ENCODE measurements at places on chromosomes 13 and 19.

DNA sequence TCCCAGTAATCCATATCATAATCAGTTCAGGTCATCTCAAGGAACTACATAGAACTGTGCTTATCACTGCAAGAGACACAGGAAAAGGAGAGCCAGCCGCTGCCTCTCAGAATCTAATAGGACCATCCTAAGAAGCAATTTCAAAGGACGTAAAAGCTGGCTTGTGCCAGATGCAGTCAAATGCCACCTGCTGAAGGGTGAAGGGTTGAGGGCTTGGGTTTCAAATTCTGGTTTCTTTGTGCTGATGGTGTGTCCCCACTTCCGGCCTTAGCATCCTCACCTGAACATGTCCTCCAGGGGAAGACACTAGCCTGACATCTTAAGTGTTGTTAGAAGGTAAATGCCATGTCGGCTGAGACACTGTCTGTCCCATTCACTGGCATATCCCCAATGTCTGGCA is 477.1 kb upstream of the TSHZ3 start:
- DNase-seq, result no peak

DNA sequence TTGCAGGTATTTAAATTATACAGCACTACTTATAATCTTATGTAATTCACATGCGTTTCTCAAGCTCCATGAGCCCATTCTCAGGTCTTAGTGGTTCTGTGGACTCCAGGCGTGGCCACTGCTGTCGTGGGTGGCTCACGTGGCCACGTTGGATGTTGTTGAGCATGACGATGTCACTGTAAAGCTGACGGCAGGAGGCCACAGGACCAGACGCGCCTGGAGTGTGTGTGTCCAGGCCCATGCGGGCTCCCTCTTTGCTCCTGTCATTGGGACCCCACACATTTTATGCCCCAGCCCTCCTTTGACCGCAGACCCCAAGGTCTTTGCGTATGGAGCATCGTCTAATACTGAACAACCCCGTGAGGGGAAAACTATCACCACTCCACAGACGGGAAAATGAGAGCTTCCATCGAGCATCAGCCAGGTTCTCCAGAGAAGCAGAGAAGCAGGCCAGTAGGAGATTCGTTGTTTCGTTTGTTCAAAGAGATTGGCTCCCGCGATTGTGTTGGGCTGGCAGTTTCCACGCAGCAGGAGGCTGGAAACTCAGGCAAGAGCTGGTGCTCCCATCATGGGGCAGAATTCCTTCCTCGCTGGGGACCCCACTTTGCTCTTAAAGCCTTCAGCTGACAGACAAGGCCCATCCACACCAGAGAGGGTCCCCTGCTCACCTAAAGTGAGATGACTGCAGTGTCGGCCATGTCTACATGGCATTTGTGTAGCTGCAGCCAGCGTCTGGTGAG is 129.3 kb upstream of the SPACA7 start:
- no peak for DNase-seq

DNA sequence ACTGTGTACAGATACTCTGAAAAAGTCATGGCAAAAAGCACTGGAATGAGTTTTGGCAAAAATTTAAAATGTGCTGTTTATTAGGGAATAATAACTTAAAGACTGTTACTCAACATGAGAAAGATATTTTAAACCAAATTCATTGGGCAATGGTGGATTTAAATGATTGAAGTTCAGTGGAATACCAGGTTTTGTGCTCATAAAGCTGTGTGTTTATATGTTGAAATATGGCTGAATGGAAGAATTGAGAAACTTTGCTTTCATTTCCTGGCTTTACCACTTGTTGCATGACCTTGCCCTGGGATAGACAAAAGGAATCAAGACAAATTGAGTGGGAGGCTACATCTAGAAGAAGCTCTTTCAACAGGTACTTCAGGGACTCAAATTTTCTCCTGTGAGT is 246.4 kb downstream of the GPC5 start:
- no peak for DNase-seq

GRCh38 chr19:49149652-49150105 is 5.5 kb downstream of the HRC start:
- DNase-seq, result no peak

DNA sequence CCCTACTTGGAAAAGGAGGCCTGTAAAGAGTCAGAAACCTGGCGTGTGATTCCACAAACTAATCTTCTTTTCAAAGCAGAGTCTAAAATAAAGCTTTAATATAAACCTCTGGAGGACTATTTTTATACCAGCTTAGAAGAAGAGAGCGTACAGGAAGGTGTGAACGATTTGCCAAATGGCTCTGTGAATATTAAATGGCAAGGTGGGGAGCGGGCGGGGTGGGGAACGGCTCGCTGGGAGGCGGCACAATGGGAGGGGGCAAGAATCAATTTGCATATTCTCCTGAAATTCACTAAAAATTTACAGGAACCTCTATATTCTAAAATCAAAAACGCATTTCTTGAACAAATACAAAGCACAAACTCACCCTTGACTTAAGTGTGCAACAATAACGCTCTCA is 982 bp downstream of the ZNF780B start:
- DNase-seq, result no peak

DNA sequence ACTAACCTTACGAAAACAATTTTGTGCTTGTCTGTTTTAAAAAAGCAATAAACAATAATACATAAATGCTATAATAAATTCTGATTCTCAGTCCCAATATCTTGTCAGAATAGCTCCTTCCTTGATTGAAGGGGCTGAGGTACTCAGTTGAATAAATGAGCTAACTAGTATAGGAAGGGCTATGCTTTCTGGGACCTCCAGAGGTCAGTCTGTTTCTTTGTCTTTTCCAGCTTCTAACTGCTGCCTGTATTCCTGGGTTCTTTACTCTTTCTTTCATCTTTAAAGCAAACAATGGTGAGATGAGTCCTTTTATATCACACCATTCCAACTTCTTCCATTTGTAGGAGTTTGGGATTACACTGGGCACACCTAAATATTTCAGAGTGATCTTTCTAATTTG is 1297.0 kb upstream of the ATXN8OS start:
- no peak for DNase-seq

GRCh38 chr19:48752496-48753365 is at the start of gene FUT1:
TSS of gene FUT1 (minus strand) at chr19:48752641. CDS start at chr19:48751281, 1,360 bp downstream.
- DNase-seq, result peak; percentile 46

DNA sequence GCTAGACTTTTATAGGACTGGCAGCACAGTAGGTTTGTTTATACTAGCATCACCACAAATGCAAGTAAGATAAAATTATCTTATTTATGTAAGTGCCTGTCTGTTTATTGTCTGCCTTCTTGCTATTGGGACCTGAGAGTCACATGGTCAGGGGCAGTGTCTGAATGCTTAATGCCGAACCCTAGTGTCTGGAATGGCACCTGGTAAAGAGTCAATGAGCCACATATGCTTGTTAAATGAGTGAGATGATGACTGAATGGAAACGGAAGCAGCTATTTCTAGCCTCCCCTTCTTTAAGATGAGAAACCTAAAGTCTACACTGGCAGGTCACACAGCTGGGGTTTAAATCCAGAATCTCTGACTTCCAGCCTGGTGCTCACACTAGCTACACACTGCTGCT is 92.2 kb downstream of the STOML3 start:
- DNase-seq, result no peak

DNA sequence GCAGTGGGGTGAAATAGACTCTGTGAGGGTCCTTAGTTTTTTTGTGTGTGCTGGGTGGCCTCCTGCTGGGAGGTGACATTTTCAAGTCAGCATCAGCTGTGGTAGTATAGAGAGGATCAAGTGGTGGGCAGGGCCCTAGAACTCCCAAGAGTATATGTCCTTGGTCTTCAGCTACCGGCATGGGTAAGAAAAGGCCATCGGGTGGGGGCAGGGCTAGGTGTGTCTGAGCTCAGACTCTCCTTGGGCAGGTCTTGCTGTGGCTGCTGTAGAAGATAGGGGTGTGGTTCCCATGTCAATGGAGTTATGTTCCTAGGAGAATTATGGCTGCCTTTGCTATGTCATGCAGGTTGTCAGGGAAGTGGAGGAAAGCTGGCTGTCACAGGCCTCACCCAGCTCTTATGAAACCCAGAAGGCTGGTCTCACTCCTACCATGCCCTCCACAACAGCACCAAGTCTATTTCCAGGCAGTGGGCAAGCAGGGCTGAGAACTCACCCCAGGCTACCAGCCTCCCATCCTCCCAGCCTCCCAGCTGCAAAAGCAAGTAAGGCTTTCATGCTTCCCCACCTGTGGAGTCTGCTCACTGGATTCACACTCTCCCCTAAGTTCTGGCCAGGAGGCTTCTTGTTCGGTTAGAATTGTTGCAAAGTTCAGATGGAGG is 130.6 kb upstream of the SOX1 start:
- DNase-seq, result no peak

- no peak for DNase-seq
These were observed 3.5 kb downstream of the FXYD3 start for GRCh38 chr19:35119091-35119490.

- DNase-seq, result peak; percentile 30
These were observed 10.3 kb upstream of the GARIN5A start for GRCh38 chr19:50486823-50487515.
